ENCODE measurements at places on chromosomes 16 and 17.
A peak's percentile ranks its signal among the peaks of the same experiment; 100 is the strongest.

DNA sequence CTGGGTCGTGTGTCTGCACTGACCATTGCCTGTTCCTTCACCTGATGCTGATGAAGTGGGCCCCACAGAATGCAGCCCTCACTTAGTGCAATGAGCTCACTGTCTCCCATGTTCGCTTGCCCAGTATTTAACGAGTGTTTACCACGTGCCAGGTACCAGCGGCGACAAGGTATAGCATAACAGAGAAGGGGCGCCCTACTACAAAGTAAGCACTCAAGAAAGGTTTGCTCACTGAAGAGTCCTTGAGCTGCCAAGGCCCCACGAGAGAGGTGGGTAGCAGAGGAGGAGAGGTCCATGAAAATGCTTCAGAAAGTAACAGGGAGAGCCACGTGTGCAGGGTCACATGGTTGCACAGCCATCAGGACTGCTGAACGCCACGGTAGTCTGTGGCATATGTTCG is 230.0 kb downstream of the NTN1 start:
- no peak for DNase-seq

- DNase-seq = peak; percentile 58
Observed at GRCh38 chr17:30291543-30292285, at the start of gene BLMH. Gene BLMH (minus strand): TSS chr17:30291944. CDS start chr17:30291819, 125 bp downstream.

DNA sequence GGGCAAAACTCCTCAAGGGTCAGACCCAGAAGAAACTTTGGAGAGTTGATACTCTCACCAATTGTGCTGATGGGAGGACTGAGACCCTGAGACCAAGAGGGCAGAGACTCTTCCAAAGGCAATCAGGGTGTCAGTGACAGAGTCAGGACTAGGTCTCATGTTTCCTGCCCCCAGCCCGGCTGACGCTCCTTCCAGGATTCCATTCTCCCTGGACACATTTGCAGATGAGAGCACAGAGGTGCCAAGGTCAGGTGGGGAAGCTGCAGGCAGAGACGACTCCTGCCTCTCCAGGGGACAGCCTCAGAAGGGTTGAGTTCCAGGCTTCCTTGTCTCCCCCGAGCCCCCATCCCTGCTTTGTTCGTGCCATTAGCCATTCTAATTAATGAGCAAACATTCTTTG is 174.1 kb downstream of the WSCD1 start:
- DNase-seq = no peak

DNA sequence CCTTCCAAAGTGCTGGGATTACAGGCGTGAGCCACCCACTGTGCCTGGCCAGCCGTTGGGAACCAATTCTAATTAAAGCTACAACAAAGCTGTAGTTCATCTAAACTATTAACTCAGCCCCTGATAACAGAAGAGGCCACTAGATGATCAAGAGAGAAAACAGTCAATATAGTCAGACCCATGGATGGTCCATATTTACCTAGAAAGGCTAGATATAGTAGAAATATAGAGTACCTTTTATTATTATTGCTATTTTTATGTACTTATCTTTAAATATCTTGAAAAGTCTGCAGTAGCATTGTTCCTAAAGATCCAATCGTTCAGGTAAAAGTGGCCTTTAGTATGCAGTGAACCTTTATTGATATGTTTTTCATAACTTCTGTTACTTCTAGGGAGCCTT is 43.2 kb downstream of the RNF213 start:
- DNase-seq = no peak

GRCh38 chr16:23131931-23132621 is 17.2 kb downstream of the USP31 start:
- DNase-seq = no peak

- DNase-seq = no peak
Observed at GRCh38 chr17:49832840-49833599, 14.8 kb downstream of the TAC4 start.

GRCh38 chr16:26344976-26345375 is 653.2 kb downstream of the HS3ST4 start:
- no peak for DNase-seq

GRCh38 chr16:12612598-12613101 is 191.0 kb downstream of the CPPED1 start:
- DNase-seq = no peak

DNA sequence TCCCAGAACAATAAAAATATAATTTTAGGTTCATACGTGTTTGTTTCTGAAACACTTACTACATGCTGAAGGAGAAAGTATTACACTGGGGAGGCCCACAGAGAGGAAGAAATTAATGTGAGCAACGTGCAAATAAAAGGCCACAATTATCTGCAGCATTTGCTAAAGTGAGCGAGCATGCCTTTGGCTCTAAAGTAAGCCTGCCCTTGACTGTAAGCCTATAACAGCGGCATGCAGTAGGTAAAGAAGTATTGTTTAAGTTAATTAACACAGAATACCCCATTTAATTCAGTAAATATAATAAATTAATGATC is 13.2 kb upstream of the COTL1 start:
- no peak for DNase-seq

DNA sequence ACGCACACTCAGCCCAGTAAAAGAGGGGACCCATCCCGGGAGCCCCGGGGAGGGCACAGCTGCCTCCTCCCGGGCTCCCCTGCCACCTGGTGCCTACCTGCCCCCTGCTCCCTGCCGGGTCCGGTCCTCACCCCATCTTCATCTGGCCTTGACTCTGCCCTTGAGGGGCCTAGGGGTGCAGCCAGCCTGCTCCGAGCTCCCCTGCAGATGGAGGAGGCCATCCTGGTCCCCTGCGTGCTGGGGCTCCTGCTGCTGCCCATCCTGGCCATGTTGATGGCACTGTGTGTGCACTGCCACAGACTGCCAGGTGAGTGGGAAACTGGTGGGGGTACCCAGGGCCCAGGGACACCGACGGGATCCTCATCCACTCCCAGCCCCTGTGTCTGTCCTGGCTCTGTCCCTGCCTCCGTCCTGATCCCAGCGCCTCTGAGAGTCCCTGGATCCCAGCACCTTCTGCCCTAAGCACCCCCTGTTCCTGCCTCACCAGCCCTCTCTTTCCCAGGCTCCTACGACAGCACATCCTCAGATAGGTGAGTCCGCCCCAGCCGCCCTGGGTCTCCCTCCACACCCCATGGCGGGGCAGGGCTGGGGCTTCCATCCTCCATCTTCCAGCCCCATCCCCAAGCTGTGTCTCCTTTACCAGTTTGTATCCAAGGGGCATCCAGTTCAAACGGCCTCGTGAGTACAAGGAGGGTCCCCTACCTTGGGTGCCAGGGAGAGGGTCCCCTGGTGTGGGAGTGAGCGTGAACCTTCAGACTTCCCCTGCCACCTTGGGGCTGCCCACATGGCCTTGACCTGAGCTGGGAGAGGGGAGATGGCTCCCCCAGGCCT is 574 bp downstream of the LAT start:
- DNase-seq = no peak

DNA sequence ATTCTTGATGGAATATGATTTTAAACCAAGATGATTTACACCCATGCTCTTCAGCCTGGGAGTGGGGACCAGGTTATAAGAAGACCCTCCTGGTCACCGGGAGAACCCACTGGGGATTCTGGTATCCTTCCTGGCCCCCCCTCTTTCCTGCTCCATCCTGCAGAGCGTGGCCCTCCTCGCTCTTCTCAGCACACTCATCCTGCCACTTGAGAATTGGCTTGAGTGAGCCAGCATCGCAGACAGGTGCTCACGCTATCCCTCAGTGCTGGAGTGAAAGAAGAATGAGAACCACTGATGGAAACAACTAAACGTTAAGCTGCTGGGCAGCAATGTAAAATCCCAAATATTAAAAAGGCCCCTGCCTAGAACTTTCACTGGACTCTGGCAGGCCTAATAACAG is 98.0 kb downstream of the CYTH1 start:
- no peak for DNase-seq

DNA sequence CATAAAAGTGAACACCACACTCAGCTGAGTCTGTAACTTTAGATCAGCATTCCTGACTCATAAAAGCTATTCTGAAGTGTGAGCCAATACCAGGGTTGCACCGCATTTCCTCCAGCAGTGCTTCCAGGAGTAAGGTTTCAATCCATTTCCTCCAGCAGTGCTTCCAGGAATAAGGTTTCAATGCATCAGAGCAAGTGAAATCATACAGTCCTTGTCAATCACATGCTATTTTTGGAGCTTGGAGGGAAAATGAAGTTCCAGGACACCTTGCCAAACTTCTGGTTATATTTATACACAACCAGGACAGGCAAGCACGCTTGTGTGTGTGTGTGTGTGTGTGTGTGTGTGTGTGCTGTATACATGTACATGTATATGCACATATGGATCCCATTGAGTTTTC is 327.6 kb downstream of the GRIN2A start:
- peak; percentile 88 for DNase-seq

DNA sequence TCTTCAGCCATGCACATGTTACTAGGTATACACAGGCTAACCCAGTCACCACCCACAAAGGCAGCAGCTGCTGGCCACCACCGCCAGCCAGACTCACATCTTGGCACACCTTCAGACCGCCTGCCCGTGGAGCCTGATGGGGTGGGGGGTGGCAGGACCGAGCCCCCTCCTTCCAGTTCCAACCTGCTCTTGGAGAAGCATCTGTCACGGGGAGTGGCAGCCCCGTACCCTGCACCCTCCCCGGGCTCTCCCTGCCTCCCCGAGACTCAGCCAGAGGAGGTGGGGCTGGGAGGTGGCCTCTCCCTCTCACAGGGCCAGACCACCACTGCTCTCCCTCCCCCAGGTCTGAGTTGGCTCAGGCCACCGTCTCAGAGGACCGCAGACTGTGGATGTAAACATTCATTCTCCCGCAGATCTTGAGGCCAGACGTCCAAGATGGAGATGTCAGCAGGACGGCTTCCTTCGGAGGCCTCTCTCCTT is 11.3 kb upstream of the RBFOX3 start:
- no peak for DNase-seq

- DNase-seq = no peak
Observed at GRCh38 chr16:24013054-24013636, 177.4 kb downstream of the PRKCB start.

DNA sequence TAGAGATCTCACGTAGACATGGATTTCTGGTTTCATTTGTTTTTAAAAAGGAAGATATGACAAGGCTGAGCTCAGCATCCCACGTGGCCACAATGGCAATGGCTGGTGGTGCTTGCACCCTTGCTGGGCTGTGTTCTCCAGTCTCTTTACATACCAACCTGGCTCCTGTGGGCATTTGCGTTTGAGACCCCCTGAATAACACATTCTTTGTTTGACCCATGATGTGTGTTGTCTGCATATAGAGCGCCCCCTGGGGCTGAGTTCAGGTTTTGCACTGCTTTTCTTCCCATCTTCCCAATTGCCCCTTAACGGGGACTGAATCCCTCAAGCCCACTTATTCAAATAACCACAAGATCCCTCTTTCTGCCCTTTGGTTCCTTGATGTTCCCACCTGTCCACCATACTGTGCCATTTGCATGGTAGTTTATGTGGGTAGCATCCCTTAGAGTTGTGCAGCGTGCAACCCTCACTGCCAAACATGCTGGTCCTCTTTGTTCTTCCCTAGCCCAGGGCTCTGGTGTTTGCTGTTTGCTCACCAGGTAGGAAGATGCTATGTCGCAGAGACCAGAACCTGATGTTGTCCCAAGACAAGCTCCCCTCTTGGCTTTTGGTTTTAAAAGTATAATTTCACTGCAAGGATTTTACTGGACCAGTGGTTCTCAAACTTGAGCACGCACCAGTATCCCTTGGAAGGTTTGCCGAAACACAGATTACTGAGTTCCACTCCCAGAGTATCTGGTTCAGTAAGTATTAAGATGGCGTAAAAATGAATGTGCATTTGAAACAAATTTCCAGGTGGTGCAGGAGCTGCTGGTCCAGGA is 38.5 kb upstream of the NKD1 start:
- DNase-seq = no peak

DNA sequence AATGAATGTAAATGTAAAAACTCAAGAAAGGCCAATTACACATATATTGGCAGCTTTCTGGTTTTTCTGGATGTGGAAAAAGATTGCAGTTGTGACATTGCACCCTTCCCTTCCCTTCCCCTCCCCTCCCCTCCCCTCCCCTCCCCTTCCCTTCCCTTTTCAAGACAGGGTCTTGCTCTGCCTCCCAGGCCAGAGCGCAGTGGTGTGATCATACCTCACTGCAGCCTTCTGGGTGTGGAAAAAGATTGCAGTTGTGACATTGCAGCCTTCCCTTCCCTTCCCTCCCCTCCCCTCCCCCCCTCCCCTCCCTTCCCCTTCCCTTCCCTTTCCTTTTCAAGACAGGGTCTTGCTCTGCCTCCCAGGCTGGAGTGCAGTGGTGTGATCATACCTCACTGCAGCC is 41.7 kb downstream of the PIK3R5 start:
- no peak for DNase-seq

All from fibroblast of skin of left biceps (primary cell).